ENCODE measurements at places on chromosomes 13 and 19.
A peak's percentile ranks its signal among the peaks of the same experiment; 100 is the strongest.

GRCh38 chr19:49333811-49334288 lies 1.4 kb upstream of the CD37 start:
- DNase-seq = peak; percentile 45

GRCh38 chr13:113098162-113098732 lies 7.3 kb upstream of the F7 start:
- DNase-seq = no peak

DNA sequence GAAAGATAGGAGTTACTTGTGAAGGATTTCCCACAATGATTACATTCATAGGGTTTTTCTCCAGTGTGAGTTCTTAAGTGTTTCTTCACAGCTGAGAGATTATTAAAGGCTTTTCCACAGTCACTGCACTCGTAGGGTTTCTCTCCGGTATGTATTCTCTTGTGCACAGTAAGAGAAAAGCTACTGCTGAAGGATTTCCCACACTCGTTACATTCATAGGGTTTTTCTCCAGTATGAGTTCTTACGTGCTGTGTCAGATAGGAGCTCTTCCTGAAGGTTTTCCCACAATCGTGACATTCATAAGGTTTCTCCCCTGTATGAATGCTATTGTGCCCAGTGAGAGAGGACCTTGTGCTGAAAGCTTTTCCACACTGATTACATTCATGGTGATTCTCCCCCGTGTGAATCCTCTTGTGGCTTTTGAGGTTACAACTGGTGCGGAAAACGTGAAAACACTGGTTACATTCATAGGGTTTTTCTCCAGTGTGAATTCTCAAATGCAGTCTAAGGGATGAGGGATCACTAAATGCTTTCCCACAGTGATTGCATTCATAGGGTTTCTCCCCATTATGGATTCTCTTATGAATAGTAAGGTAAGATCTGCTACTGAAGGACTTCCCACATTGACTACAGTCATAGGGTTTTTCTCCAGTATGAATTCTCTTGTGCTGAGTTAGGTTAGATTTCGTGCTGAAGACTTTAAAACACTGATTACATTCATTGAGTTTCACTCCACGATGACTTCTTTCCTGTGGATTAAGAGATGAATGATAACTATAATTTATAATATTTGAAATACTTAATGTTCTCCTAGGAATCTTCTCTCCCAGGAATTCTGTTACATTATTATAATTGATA lies 20.6 kb downstream of the ZNF558 start:
- DNase-seq = no peak

- no peak for DNase-seq
Observed at GRCh38 chr13:32647926-32648325, 61.7 kb downstream of the PDS5B start.

DNA sequence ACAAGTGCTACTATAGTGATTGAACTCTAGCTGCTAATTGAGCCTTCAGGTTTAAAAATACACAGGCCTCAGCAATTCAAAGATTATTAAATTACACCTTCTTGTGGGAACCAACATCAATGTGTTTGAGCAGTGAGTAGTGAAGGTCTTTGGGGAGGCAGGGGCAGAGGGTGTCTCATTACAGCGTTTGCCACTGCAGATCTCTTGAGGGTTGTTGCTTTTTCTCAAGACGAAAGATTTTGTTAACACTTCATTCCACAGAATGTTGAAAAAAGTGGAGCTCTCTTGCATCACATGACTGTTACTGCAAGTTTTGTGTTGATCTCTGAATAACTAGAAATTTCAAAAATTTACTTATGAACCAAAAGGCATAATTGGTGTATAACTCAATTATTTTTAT lies 253.6 kb downstream of the ATP8A2 start:
- DNase-seq = no peak

GRCh38 chr13:66098931-66099628 lies 1131.1 kb downstream of the PCDH9 start:
- DNase-seq = no peak

DNA sequence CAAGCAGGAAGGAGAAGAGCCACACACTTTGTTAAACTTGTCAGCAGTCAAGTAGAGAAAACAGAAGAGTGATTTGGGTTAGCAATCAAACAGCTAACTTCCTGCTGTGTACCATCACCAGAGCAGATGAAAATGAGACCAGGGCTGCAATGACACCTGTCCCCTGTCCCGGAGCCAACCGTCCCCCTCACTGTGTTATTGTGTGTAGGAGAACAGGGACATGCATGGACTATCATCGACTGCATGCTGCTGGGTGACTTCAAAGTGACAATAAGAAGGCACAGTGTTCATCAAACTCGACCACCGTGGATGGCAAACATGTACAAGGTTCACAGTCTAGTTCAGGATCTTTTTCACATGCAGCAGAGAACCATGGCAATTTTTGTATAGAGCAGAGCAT lies 94.0 kb upstream of the SLC15A1 start:
- DNase-seq = no peak

- DNase-seq = peak; percentile 85
Observed at GRCh38 chr19:48169578-48169938, 586 bp downstream of the LIG1 start.

GRCh38 chr19:53671663-53672062 lies 39.9 kb downstream of the DPRX start:
- DNase-seq = no peak

DNA sequence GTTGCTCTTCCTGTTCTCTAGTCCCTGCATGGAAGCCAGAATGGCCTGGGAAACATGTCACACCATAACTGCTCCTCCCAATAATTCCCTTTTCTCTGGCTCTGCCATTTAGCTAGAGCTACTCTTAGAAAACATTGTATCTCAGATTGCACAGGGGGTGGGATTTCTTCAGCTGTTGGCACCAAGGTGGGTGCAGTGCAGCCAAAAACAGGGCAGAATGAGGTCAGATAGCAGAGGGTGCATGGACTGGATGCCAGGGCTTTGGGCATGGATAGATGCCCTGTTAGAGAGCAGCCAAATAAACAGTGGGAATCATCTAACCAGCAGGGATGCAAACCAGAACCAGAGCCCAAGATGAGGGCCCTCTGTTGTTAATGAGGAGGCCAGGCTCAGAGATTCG lies 4.9 kb upstream of the AMER2 start:
- no peak for DNase-seq

DNA sequence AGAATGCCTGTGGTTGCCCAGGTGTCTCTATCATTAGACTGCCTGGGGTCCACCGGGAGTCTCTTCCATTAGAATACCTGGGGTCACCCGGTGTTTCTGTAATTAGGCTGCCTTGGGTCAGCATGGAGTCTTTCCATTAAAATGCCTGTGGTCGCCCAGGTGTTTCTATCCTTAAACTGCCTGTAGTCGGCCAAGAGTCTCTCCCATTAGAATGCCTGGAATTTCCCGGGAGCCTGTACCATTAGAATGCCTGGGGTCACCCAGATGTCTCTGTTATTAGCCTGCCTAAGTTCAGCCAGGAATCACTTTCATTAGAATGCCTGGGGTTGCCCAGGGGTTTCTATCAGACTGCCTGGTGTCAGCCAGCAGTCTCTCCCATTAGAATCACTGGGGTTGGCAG lies 1492.8 kb downstream of the UQCRFS1 start:
- no peak for DNase-seq

Measured in stimulated activated CD4-positive, alpha-beta T cell treated with anti-CD3 and anti-CD28 coated beads, Interleukin-12 subunit alpha, Interleukin-12 subunit beta, amount 100 ng/mL, for 48 hours (primary cell).